ENCODE measurements at places on chromosomes 1 and 21. TPM values are rescaled to one million over a fixed set of nuclear protein-coding genes. Genes with fewer than 3 reads are reported as not detected.
A peak's percentile ranks its signal among the peaks of the same experiment; 100 is the strongest.

GRCh38 chr1:231581859-231582258 lies 44.7 kb upstream of the DISC1 start:
- no peak overlapping the region for H3K4me3 ChIP-seq
- H3K27ac ChIP-seq = no peak overlapping the region
- no peaks in the 10 kb centered on the region for H3K36me3 ChIP-seq
- H3K27me3 ChIP-seq = no peaks in the 10 kb centered on the region
- H3K4me1 ChIP-seq = no peaks in the 10 kb centered on the region

DNA sequence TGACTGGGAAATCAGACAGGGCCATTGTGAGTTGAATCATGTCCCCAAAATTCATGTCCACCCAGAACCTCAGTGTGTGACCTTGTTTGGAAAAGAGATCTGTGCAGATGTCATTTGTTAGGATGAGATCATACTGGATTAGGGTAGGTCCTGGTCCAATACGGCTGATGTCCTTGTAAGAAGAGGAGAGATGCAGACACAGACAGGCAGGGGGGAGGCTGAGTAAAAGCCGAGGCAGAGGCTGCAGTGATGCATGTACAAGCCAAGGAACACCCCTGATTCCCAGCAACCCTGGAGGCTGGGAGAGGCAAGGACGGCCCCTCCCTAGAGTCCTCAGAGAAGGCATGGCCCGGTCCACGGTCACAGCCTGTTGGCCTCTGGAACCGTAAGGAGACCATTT lies 15.9 kb upstream of the NPPB start:
- no peaks in the 10 kb centered on the region for H3K4me1 ChIP-seq
- H3K27ac ChIP-seq = no peak overlapping the region
- 0 out of 2 replicates have a peak, but pooled peaks cover 1% of the 10 kb centered on the region for H3K27me3 ChIP-seq
- DNase-seq = no peak
- H3K4me3 ChIP-seq = no peak overlapping the region

- no peak overlapping the region for H3K27ac ChIP-seq
- DNase-seq = no peak
- no peaks in the 10 kb centered on the region for H3K4me1 ChIP-seq
- no peaks in the 10 kb centered on the region for H3K36me3 ChIP-seq
- no peak overlapping the region for H3K4me3 ChIP-seq
Observed at GRCh38 chr1:64567426-64568170, 97.7 kb downstream of the CACHD1 start.

GRCh38 chr1:209651138-209651587 lies 1.1 kb downstream of the LAMB3 start:
- H3K27ac ChIP-seq = no peak overlapping the region
- H3K36me3 ChIP-seq = no peaks in the 10 kb centered on the region
- H3K4me3 ChIP-seq = no peak overlapping the region
- no peak for DNase-seq
- peaks cover 23% of the 10 kb centered on the region for H3K4me1 ChIP-seq
- no peaks in the 10 kb centered on the region for H3K27me3 ChIP-seq

- peaks cover 56% of the 10 kb centered on the region for H3K4me1 ChIP-seq
- no peaks in the 10 kb centered on the region for H3K27me3 ChIP-seq
- H3K36me3 ChIP-seq = no peaks in the 10 kb centered on the region
- H3K4me3 ChIP-seq = peak overlapping the region; percentile 54
- peak overlapping the region; percentile 93 for H3K27ac ChIP-seq
Observed at GRCh38 chr1:41726899-41727748, 191.6 kb downstream of the HIVEP3 start.

GRCh38 chr1:12208271-12208670 lies 21.6 kb upstream of the VPS13D start:
- H3K27me3 ChIP-seq = no peaks in the 10 kb centered on the region
- no peak for DNase-seq
- peaks cover 9% of the 10 kb centered on the region for H3K36me3 ChIP-seq
- H3K27ac ChIP-seq = no peak overlapping the region
- no peak overlapping the region for H3K4me3 ChIP-seq
- H3K4me1 ChIP-seq = peaks cover 40% of the 10 kb centered on the region

GRCh38 chr1:184866586-184866985 lies 107.7 kb downstream of the NIBAN1 start:
- H3K36me3 ChIP-seq = no peaks in the 10 kb centered on the region
- H3K4me1 ChIP-seq = peaks cover 30% of the 10 kb centered on the region
- no peaks in the 10 kb centered on the region for H3K27me3 ChIP-seq

CD101 gene
- 4.5 TPM for total RNA-seq
